Effector memory CD8-positive, alpha-beta T cell (primary cell): ENCODE measurements at places on chromosomes 13 and 19.

DNA sequence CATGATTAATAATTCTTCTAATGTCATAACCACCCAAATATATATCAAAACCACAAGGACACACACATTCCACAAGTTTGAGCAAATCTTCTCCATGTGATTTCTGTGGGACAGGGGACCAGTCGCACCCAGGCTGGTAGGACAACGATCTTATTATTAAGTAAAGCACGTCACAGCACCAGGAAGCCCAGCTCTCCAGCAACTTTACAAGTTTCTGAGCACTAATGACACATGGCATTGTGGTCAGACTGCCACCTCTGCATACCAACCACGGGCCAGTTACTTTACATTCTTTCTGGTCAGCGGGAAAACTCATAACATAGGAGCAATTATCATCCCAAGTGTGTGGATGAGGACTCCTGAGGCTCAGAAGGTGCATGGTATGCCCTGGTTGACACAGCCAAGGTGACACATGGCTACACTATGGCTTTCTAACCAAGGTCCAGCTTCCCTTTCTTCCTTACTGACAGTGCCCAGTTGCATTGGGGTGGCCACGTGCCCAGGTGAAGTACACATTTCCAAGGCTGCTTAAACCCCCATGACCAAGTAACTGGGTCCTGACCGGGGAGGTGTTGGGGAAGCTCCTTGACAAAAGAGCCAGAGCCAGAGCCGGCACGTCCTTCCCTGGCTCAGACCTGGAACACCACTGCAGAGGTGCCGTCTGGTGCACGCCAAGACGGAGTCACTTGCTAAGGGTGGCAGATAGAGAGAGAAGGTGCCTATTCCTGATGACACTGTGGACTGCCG, 27.4 kb downstream of the LATS2 start:
- no peak for DNase-seq

GRCh38 chr19:5466814-5467291, 11.6 kb downstream of the ZNRF4 start:
- DNase-seq, result no peak

DNA sequence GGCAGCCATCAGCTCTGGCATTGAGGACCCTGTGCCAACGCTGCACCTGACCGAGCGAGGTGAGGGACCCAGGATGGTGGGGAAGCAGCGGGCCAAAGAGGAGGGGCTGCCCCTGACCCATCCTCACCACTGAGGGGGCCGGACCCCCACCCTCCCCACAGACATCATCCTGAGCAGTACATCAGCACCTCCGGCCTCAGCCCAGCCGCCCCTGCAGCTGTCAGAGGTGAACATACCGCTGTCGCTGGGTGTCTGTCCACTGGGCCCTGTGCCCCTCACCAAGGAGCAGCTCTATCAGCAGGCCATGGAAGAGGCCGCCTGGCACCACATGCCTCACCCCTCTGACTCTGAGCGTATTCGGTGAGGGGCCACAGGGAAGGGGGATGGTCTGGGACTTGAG, 7.3 kb downstream of the LENG1 start:
- DNase-seq, result no peak

DNA sequence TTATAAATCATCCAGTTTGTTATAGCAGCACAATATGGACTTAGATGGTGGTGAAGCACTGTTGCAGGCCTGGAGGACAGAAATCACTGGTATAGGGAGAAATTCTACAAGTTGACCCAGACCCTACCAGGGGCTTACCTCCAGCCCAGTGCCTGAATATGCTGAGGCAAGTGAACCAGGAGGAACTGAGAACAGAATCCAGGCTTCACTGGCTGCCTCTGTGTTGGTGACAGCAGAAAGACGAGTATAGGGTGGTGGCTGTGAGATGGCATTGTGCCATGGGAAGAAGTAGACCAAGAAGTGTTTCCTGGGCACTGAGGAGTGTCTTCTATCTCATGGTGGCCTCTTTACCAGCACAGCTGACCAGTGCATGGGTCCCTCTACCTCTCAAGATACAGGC, 15.9 kb upstream of the EID2 start:
- DNase-seq, result no peak

DNA sequence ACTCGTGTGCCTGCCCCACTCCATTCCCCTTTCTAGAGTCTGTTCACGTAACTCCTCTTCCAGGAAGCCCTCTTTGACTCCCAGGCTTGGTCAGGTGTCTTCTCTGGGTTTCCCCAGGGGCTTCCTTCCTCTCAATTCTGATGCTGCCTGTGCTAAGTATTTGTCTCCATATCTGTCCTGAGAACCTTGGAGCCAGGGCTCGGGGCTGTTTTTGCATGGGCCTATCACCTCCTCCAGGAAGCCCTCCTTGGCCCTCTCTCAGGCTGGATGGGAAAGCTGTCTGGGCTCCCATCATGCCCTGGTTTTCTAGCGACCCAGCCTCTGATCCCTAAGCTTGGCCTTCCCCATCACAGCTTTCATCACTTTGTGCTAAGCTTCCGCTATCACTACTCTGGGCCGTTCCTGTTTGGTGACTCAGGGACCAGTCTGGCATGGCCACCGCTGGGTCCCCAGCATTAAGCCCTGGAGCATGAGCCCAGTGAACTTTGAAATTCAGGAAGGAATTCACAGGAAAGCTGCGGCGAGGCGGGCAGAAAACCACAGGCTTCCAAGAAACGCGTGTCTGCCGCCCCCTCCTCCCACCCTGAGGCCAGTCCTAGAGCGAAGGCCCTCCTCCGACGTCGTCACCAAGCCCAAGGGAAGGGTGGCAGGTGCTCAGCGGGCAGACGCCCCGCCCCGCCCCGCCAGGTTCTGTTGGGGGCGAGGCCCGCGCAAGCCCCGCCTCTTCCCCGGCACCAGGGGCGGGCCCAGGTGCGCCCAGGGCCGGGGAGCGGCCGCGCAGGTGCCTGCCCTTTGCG, 486 bp upstream of the SPINT2 start:
- DNase-seq, result peak; percentile 35
